GM06990 (cell line): ENCODE measurements at places on chromosomes 7 and 10.

DNA sequence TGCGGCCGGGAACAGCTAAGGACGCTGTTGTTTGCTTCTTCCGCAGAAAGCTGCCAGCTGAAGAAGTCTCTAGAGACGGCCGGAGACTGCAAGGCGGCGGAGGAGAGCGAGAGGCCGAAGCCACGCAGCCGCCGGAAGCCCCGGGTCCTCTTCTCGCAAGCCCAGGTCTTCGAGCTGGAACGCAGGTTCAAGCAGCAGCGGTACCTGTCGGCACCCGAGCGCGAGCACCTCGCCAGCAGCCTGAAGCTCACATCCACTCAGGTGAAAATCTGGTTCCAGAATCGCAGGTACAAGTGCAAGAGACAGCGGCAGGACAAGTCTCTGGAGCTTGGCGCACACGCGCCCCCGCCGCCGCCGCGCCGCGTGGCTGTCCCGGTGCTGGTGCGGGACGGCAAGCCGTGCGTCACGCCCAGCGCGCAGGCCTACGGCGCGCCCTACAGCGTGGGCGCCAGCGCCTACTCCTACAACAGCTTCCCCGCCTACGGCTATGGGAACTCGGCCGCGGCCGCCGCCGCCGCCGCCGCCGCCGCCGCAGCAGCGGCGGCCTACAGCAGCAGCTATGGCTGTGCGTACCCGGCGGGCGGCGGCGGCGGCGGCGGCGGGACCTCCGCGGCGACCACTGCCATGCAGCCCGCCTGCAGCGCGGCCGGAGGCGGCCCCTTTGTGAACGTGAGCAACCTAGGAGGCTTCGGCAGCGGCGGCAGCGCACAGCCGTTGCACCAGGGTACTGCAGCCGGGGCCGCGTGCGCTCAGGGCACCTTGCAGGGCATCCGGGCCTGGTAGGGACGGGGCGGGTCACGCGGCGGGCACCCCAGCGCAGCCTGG, 2.4 kb downstream of the NKX2-3 start:
- DNase-seq, result peak; percentile 50

- no peak for DNase-seq
Observed at GRCh38 chr7:51180092-51180491, 136.5 kb downstream of the COBL start.

- no peak for DNase-seq
Observed at GRCh38 chr10:33487014-33487776, 152.7 kb upstream of the NRP1 start.

- DNase-seq, result peak; percentile 57
Observed at GRCh38 chr10:110305767-110306451, 1.2 kb upstream of the SMNDC1 start.

DNA sequence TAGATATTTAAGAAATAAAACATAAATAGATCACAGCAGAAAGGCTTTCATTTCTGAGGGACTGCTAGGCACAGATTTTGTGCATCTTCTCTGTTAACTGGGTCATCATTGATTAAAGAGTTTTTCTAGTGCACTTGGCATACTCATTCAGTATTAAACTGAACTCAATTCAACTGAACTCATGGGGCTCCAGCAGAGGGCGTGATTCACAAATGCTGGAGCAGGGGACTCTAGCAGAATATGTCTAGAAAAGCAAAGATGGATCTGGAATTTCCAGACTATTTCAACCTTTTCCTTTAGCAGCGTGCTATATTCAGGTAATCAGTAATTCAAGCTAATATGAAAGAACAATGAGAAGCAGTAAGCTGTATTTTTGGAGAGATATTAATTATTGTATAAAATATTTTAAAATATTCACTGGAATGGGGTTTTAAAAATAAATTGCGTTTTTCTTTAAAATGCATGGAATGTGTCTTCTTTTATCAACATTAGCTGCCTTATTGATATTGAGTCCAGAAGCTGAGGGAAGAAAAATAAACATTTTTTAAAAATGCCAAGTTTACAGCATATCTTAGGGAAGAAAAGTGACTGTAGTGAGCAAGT, 296.8 kb upstream of the CACNA2D1 start:
- DNase-seq, result no peak

DNA sequence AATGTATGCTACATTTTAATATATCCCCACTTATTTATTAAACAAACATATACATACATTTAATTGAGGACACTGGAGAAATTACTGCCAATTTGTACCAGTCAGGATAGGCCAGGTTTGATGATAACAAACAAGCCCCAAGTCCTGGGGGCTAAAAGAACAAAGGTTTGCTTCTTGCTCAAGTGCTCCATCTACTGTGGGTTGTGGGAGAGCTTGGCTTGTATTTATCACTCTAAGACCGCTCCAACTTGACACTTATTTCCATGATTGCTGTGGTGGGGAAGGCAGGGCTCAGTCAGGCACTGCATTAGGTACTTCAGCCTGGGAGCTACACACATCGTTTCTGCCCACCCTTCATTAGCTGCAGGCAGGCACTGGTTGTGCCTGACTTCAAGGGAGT, 136.6 kb upstream of the ZNF32 start:
- DNase-seq, result no peak

GRCh38 chr7:127692200-127692599, 40.2 kb downstream of the SND1 start:
- DNase-seq, result no peak

DNA sequence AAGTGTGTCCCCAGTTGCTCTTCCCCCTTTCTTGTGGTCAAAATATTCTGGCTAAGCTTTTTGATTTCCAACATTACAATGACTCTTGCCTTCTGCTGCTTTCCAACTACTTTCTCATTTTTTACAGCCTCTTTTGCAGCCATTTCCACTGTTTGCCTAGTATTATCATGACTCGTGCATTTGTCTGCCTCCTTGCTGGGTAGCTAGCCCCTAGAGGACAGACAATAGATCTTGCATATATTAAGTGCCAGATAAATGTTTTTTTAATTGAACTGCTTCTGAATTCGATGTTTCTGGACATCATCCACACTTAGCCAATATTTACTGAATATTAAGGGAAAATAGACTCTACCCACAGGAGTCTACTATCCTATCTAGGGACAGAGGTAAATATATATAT, 124.5 kb downstream of the POU6F2 start:
- no peak for DNase-seq

- no peak for DNase-seq
Observed at GRCh38 chr7:113756250-113756649, 162.6 kb downstream of the PPP1R3A start.

- no peak for DNase-seq
Observed at GRCh38 chr7:102320601-102321350, 34.1 kb downstream of the SH2B2 start.
